ENCODE measurements at places on chromosomes 13 and 19.
A peak's percentile ranks its signal among the peaks of the same experiment; 100 is the strongest.

GRCh38 chr19:20103091-20103740 lies 25.4 kb downstream of the ZNF90 start:
- no peak for DNase-seq

- no peak for DNase-seq
Observed at GRCh38 chr19:6272913-6273600, 6.7 kb downstream of the MLLT1 start.

GRCh38 chr13:40336228-40337221 lies 329.9 kb downstream of the FOXO1 start:
- DNase-seq = no peak

- peak; percentile 44 for DNase-seq
Observed at GRCh38 chr13:31639443-31640163, 99.7 kb upstream of the RXFP2 start.

GRCh38 chr19:51295382-51296126 lies 15.9 kb upstream of the IGLON5 start:
- DNase-seq = no peak

Measured in HT1080 (cell line).